ENCODE measurements at places on chromosomes 16 and 17.

GRCh38 chr17:6254036-6254435 is 180.9 kb downstream of the AIPL1 start:
- DNase-seq, result no peak

DNA sequence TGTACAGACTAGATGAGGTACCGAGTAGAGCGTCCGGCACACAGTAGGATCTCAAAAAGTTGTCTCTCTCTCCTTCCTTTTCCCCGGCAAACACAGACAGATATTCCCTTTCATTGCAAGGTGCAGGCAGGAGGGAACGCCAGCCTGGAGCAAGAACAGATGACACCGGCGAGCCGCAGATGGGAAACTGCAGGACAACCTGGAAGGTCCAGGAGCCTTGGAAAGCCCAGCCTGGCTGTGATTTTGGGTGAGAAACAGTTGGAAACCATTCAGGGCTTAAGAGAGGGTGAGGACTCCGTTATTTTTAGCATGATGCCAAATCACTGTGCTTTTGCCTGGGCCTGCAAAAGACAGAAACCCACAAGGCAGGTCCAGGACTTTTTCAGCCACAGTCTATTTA is 7.3 kb downstream of the CDH11 start:
- no peak for DNase-seq

GRCh38 chr16:3488801-3489200 is 6.5 kb downstream of the C16orf90 start:
- no peak for DNase-seq

DNA sequence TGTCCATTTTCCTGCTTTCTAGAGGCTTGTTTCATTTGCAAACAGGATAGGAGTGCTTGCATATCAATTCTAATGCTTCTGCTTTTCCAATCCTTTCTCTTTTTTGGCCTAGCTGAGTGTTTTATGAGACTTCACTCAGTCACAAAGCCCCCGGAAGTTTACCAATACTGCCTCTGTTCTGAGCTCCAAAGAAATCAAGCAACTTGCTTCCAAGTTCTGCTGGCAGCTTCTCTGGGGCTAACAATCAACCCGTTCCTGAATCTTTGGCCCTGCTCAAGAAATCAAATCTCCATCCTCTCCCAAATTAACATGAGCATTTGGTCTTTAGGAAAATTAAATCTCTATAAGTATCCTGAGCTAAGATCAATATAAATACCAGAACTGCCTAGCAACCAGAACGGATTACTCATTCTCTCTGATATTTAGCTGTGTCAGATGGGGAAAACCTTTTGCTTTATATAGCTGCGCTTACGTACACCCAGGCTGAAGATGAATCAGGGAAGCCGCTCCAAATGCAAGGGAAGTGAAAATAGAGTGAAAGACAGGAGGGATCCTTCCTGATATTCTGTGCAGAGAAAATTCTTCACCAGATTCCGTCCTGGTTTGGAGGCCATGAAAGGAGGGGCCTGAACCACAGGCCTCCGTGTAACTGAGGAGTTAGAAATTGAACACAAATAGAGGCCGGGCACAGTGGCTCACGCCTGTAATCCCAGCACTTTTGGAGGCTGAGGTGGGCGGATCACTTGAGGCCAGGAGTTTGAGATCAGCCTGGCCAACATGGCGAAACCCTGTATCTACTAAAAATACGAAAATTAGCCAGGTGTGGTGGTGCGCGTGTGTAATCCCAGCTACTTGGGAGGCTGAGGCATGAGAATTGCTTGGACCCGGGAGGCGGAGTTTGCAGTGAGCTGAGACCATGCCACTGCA is 23.3 kb upstream of the GRB2 start:
- no peak for DNase-seq

GRCh38 chr16:49724774-49725173 is 131.1 kb downstream of the ZNF423 start:
- DNase-seq, result no peak

GRCh38 chr17:80856863-80857755 is 134.5 kb upstream of the CHMP6 start:
- DNase-seq, result no peak

GRCh38 chr16:53704445-53704813 is 473 bp downstream of the FTO start:
- no peak for DNase-seq

DNA sequence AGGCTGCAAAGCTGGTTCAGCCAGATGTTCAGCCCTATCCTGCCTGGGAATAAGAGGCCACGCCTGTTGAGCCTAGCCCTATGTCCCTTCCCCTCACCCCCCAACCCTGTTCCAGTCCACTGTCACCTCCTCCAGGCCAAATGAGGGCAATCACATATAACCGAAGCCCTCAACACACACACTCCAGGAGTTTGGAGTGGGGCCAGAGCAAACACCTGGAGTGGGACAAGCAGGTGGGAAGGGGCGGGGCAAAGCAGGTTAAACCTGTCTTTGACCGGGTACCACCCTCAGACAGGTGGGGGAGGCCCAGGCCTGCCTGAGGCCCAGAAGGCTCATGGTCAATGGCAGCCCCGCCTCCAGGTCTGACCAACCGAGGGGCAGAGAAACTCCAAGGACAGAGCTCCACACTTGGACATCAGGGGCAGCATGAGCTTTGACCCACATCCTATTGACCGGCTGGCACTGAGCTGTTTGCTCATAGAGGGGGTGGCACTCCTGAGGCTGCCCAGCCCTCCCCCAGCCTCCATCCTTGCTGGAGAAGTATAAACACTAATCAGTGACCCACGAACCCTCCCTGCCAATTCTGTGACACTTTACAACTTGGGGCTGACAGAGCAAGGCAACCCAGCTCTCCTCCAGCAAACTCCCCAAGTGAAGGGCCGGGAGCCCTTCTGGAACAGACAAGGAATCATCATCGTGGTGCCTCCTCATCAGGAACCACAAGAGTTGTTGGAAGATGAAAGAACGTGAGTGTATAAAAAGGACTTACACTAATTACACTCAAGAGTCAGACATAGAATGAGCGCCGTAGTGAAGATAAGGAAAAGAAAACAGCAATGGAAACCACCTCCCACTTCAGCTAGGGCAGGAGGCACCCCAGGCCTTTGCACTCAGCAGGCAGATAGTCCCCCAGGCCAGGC is 1.5 kb downstream of the ESRP2 start:
- no peak for DNase-seq

DNA sequence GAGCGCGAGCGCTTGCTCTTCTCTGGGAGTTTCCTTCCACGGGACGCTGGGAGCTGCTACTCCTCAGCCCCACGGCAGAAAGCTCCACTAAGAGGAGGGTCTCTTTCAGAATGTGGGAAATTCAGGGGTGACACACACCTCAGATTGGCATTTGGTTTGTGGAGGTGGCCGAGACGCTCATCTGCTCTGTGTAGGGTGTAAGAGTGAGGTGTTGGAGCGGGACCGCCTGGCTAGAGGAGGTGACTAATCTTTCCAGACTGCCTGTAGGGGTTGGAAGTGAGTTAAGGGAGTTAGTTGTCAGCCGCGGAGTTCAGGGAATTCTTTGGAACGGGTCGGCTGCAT is 735 bp downstream of the PSMD11 start:
- DNase-seq, result no peak

GRCh38 chr17:40726919-40727318 is 23.4 kb upstream of the KRT24 start:
- no peak for DNase-seq

GRCh38 chr16:27945233-27945973 is 118.1 kb downstream of the GSG1L start:
- DNase-seq, result no peak

- DNase-seq, result no peak
Measured at GRCh38 chr16:27441276-27441675, 39.3 kb downstream of the IL21R start.

DNA sequence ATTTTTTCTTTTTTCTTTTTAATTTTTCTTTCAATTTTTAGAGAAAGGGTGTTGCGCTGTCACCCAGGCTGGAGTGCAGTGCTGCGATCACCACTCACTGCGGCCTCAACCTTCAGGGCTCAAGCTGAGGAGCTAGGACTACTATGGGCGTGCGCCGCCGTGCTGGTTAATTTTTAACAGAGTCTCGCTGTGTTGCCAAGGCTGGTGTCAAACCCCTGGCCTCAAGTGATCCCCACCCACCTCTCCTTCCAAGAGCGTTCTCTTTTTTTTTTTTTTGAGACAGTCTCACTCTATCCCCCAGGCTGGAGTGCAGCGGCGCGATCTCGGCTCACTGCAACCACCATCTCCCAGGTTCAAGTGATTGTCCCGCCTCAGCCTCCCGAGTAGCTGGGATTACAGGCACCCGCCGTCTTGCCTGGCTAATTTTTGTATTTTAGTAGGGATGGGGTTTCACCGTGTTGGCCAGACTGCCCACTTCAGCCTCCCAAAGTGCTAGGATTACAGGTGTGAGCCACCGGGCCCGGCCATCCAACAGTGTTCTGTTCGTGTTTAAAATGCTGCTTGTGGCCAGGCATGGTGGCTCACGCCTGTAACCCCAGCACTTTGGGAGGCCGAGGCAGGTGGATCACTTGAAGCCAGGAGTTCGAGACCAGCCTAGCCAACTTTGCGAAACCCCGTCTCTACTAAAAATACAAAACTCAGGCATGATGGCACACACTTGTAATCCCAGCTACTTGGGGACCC is 14.5 kb upstream of the RPL13 start:
- no peak for DNase-seq

DNA sequence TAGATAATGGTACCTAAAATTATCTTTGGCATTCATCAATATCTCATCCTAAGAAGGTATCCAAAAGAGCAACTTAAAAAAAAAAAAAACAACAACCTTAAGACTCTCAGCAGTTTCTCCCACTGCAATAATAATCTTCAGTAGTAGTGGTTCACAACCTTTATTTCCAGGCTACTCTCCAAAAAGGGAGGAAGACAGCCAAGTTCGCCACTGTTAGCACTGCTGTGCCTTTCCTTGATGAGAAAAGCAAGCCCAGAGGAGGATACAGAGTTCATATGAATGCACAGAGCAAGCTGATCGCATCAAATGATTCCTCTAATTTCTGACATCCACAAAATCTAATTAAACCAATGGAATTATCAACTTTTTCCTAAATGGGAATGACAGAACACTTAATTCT is 199.4 kb downstream of the AATF start:
- no peak for DNase-seq

DNA sequence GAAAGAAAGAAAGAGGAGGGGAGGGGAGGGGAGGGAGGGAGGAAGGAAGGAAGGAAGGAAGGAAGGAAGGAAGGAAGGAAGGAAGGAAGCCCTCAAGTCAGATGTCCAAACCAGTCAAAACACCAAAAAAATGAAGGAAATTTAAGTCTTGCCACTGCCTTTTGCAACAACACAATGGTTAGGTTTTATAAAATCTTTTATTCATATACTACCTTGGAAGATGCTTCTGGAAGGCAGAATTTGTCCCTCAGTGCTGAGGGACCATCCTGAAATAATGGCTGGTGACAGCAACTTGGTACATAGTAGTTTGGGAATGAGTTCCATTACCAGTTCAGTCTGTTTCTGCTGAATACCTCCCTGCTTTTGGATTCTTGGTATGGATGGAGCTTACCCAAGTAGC is 7.9 kb downstream of the APOH start:
- DNase-seq, result no peak

DNA sequence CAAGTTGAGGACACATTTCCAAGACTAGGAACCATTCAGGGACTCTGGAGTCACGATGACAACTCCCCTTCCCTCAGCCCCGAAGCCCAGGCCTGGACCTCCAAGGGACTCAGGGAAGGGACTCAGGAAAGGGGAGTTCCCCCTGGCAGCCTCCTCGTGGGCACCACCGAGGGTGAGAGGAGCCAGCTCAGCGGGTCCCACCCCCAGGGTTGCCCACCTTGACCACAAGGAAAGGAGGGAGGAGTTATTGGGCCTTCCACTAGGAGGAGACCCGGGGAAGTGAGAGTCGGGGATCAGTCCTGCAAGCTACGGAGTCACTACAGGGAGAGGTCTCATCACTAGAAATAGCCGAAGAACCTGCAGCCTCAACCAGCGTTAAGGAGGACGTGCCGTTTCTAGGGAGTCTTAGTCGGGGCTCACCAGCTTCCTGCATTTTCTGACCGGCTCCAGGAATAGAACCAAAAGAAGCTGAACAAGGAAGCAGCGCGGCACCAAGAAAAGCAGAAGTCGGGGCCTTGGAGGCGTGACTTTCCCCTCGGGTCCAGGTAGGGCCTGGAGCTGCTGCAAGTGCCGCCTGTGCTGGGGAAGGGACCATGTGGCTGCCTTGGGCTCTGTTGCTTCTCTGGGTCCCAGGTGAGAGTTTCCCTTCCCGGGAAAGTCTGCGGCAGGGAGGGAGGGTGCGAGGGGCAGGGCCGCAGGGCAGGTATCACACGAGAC is at the start of gene CD300A:
Gene CD300A (plus strand): TSS at position 524 of the 717 bp plus-strand sequence. CDS start 70 bp downstream, at position 594.
- no peak for DNase-seq

DNA sequence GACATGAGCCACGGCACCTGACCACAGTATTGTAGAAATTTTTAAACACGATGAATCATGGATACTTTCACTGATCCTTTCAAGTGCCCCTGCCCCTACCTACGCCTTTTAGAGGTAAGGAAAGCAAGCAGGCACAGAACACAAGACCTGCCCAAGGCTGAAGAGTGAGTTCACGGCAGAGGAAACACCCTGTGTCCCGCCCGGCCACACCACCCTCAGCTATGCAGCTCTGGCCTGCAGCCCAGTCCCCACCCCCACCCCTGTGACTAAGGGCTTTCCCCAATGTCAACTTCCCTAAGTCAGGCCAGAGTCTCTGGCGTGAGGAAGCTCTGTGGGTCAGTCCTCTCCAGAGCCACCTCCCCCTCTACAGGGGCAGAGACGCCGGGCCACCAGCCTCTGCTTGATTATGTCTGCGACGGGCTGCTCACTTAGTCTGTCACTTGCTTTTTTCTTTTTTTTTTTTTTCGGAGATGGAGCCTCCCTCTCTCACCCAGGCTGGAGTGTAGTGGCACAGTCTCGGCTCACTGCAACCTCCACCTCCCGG is 8.4 kb downstream of the SLC16A5 start:
- no peak for DNase-seq

- DNase-seq, result no peak
Measured at GRCh38 chr16:84082110-84082509, 34.6 kb downstream of the MBTPS1 start.

GRCh38 chr16:46832757-46833459 is 1.9 kb upstream of the C16orf87 start:
- no peak for DNase-seq

GRCh38 chr17:73603971-73604370 is 40.3 kb downstream of the SDK2 start:
- no peak for DNase-seq

DNA sequence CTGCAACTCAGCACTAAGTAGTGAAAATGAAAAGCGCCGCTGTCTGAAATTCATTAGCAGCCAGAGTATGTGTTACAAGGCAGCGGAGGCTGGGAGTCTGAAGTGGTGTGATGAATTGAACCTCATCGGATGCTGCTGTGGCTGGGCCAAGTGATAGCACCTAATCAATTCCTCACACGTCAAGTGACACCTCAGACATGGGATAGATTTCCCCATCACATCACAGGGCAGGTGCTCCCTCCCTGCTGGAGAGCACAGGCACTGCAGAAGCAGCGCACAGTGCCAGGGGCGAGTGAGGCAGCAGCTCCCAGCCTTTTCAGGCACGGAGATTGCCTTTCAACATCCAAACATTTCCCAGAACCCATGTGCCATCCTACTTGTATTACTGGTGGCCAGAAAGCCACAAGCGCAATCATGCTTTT is 32.2 kb downstream of the DRC3 start:
- DNase-seq, result no peak
